ENCODE measurements at places on chromosomes 5 and 9. TPM values are rescaled to one million over a fixed set of nuclear protein-coding genes. Genes with fewer than 3 reads are reported as not detected.

OGN gene
- not detected for total RNA-seq

HABP4 gene
- total RNA-seq: 21.3 TPM

PCDHB5 gene
- 0.34 TPM for total RNA-seq

CCL21 gene
- total RNA-seq: not detected

CDKN2B-AS1 gene
- total RNA-seq: 1.7 TPM

PLPP7 gene
- 0.17 TPM for total RNA-seq

CCDC192 gene
- not detected for total RNA-seq

CTXN3 gene
- total RNA-seq: not detected

PCDHA9 gene
- total RNA-seq: not detected

MYOT gene
- total RNA-seq: not detected

DNAH5 gene
- total RNA-seq: not detected

SLC45A2 gene
- not detected for total RNA-seq

NUDT12 gene
- 0.18 TPM for total RNA-seq

All from T-helper 17 cell (primary cell).